ENCODE measurements at places on chromosomes 16 and 17.

- no peak for DNase-seq
Measured at GRCh38 chr17:9432134-9432885, 143.3 kb downstream of the STX8 start.

GRCh38 chr17:64920419-64921172 is 1.3 kb upstream of the LRRC37A3 start:
- DNase-seq: no peak

GRCh38 chr16:27932542-27933135 is 130.9 kb downstream of the GSG1L start:
- no peak for DNase-seq

GRCh38 chr17:11757815-11758214 is 159.5 kb downstream of the DNAH9 start:
- DNase-seq: no peak

- DNase-seq: peak; percentile 27
Measured at GRCh38 chr17:19978209-19978802, 678 bp upstream of the AKAP10 start.

DNA sequence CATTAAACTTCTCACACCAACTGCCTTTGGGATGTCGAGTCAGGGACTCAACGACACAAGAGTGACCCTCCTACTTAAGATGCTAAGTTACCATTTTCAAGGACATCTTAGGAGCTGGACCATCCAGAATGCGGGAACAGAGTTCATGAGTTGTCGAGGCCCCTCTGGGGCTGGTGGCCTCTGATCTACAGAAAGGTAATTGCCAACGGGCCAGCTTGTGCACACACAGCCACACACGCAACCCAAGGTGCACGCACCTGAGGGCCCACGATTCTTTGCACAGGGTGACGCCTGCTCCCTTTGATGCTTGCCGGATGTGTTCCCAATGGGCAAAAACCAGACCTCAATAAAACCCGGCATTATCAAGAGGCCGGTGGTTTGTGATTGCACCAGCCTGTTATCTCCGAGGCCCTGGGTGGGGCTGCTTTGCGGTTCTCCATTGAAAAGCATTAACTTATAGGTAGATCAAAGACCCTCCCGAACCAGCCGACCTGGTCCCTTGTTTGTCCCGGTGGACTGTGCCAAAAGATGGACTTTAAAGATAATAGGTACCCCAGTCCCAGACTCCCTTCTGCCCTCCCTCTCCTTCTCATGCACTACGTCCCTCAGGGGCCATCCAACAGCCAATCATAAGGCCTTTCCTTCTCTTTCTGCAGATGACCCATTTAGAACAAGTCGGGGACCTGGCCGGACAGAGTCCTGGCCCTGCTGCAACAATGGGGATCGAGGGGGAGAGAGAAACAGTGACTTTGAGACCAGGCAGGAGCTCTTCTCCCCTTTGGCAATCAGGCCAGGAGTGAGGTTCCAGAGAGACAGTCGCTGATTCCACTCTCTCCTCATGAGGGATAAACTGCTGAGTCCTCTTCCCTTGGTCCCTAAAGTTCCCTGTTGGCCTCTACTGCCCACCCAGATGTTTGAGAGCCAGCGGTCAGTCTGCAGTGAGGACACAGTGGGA is 292.5 kb downstream of the SOX9 start:
- no peak for DNase-seq

DNA sequence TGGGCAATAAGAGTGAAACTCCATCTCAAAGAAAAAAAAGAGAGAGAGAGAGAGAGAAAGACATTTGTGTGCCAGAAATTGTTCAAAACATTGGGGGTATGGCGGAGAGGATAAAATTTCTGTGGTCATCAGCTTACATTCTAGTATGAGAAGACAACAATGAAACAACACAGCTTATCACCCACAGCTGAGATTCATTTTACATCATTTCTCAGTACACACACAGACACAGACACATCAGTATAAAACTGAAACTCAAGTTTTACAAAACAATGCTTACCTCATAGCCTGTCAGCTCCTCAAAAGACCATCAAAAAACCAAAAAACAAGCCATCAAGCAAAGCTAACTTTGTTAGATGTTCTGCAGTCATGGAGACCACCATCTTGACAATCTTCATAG is 31.4 kb upstream of the CNEP1R1 start:
- DNase-seq: no peak

DNA sequence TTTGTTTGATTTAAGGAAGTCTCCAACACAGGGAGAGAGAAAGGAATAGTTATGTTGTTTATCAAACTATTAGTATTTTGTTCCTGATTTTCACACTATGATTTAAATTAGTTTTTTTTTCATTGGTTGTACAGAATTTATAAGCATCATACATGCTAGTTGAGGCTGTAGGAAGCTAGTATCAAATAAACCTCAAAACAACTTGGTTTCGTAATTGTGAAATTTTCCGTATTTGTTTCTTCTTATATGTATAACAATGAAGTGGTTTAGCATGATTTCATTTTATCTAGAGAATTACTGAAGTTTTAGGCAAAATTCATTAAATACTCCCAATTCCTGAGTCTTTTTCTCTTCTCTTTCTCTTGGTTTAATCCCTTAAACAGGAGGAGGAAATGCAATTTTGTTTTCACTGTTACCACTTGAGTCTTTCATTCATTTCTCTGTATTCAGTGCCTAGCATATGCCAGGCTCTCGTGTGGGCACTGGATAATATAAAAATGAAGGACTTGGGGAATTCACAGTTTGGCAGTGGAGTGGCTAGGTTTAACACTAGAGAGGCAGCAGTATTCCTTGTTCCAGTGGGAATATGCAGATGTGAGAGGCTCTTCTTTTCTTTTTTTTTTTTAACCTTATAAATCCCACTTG is 1.8 kb downstream of the CYLD start:
- no peak for DNase-seq

- DNase-seq: no peak
Measured at GRCh38 chr17:53186001-53186400, 636.7 kb upstream of the KIF2B start.

- no peak for DNase-seq
Measured at GRCh38 chr17:861364-861763, 79.2 kb downstream of the MRM3 start.

DNA sequence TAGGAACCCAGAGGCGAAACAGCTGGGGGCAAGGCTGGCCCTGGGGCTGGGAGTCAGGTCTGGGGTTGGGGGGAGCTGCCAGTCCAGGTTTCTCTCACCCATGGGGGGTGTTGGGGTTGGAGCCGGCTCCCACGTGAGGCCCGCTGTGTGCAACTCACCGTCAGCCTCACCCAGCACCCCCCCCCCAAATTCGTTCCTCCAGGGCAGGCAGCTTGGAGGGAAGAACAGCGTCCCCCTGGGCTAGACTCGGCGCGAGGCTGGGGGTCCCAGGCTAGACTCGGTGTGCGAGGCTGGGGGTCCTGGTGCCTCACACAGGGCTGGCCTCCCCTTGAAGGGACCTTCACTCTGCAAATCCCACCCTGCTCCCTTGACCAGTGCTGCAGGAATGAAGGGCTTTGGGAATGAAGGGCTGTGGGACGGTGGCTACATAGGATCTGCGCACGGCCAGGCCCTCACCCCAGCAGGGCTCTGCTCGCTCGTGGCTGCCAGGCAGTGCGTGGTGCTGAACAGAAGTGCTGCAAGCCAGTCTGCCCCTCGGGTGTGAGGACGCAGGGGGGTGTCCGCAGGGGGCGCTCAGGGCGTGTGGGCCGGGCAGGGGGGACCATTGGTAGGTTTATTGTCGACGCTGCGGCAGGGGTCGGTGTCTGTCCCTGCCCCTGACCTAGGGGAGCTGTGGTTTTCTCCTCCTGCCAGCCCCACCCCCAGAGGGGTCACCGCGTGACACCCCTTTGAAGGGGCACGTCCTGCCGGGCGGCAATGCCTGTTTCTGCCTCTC is 74.7 kb downstream of the KLHDC4 start:
- DNase-seq: no peak

DNA sequence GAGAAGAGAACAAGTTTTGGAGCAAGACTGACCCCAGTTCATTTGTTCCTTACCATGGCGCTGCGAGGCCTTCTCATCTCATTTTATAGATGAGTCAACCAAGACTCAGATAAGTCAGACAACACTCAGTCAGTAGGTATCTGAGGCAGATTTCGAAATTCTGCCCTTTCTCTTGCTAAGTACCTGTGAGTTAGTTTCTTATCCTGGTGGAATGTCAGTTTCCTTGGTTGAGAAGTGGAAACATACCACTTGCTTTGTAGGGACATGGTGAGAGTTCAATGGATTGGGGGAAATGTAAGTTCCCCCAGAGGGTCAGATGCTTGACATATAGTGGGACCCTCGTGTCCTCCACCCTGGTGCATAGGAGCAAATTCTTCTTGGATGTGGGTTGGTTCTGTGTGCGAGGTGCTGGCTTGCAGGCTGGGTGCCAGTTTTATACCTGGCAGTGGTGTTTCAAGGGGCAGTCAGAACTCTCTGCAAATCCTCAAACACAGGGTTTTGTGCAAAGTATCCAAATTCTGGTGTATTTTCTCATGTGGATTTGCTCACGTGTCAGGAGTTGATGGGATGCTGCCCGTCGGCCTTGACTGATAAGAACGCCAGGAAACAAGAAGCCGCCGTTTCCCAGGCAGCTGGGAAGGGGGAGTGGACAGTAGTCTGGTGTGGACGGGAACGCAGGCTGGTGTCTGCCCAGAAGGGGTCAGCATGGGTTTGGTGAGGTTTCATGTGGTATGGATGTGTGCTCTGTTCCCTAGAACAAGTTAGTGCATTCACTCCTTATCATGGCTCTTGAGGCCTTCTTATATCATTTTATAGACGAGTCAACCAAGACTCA is 61.1 kb upstream of the CIBAR2 start:
- no peak for DNase-seq

Data from stimulated activated CD4-positive, alpha-beta T cell treated with anti-CD3 and anti-CD28 coated beads, Interleukin-2, amount 100 ng/mL, for 24 hours (primary cell).